ENCODE measurements at places on chromosomes 7 and 10.

- DNase-seq = no peak
Observed at GRCh38 chr7:44269417-44269816, 56.0 kb downstream of the CAMK2B start.

- DNase-seq = peak; percentile 66
Observed at GRCh38 chr7:29319719-29320521, 125.3 kb downstream of the CHN2 start.

DNA sequence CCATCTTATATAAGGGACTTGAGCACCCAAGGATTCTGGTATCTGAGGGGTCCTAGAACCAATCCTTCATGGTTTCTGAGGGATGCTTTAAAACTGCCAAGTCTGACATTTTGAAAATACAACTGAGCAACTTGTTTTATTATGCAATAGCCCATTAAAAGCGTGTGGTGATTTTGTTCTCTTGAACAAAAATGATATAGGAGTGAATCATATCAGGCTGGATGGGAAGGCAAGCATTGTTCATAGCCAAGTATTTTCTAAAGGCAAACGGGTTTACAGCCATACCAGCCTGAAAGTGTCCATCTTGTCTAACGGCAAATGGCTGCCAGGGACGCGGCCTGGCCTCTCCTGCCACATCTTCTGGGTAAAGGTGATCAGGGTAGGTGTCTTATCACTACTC lies 23.4 kb downstream of the RPP38 start:
- DNase-seq = peak; percentile 5

DNA sequence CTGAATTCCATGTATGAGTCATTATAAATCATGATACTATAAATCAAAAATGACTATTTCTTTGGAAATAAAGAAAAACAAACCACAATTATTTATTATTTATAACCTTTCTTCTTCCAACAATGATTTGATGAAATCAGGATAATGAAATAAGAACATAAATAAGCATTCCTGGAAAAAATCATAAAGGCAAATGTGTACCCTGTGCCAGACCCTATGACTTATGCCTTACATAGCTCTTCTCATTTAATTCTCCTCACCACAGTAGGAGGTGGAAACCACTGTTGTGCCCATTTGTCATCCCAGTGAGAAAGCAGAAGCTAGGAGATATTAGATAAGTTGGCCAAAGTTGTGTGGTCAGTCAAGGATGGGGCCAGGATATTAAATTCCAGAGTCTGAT lies 255.1 kb downstream of the DOCK4 start:
- DNase-seq = no peak

GRCh38 chr7:17041324-17041723 lies 159.5 kb upstream of the AGR3 start:
- DNase-seq = peak; percentile 85

DNA sequence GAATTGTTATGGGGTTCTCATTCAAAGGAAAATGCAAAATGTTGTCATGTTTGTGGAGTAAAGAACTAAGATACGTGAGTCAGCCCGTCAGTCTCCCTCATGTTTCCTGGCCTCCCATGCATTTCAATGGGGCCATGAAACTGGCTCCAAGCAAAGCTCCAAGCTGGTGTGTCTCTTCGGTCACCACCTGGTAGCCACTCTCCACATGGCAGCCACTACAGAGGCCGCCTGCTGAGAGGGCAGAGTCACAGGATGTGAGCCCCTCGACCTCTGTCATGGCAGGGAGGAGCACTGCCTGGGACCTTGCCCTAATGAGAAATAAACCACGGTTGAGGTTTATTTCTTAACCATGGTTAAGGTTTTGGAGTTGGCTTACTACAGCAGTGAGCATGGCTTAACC lies 62.6 kb downstream of the AOC1 start:
- no peak for DNase-seq

- peak; percentile 57 for DNase-seq
Observed at GRCh38 chr7:136009488-136010079, 32.4 kb upstream of the MTPN start.

DNA sequence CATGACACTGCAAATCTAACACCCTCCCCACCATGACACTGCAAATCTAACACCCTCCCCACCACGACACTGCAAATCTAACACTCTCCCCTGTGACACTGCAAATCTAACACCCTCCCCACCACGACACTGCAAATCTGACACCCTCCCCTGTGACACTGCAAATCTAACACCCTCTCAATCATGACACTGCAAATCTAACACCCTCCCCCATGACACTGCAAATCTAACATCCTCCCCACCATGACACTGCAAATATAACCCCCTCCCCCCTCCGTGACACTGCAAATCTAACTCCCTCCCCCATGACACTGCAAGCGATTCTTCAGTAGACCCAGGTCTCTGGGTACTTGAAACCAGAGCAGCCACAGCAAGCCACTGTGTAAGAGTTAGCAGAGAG lies 604.4 kb downstream of the DNAJB6 start:
- DNase-seq = no peak

- DNase-seq = no peak
Observed at GRCh38 chr7:129423700-129424410, 10.4 kb upstream of the STRIP2 start.

DNA sequence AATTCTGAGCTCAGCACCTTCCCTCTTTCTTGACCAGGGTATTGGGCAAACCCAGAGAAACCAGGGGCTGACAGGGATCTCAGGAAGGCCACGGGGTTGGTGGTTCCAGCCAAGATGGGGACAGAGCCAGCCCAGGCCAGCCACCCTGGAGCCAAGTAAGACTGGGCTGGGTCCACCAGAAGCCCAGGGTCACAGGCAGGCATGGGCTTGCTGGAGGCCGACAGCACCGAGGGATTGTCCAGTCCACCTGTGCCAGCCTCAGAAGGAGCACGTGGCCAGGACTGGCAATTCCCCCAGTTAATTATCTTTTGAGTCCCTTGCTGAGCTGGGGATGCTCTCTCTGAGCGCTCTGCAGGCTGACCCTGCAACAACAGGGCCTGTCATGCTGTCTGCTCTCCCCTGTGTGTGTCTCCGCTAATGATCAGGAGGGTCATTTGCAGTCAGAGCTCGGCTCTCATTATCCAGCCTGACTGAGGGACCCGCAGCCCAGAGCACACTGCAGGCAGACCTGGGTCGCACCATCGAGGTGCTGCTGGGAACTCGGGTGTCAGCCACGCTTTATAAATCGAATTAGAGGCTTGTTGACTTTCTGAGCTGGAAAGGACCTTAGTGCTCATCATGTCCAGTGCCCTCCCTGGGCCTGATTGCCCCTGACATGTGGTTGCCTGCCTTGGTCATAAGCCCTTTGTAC lies 69.5 kb upstream of the PPIF start:
- no peak for DNase-seq

GRCh38 chr7:85796956-85797355 lies 610.1 kb upstream of the SEMA3D start:
- DNase-seq = no peak

- DNase-seq = peak; percentile 50
Observed at GRCh38 chr10:126110489-126111180, 214.3 kb downstream of the FANK1 start.

- DNase-seq = no peak
Observed at GRCh38 chr7:45670717-45671116, 96.5 kb downstream of the ADCY1 start.

- no peak for DNase-seq
Observed at GRCh38 chr10:118592675-118593330, 2.6 kb downstream of the PRLHR start.

DNA sequence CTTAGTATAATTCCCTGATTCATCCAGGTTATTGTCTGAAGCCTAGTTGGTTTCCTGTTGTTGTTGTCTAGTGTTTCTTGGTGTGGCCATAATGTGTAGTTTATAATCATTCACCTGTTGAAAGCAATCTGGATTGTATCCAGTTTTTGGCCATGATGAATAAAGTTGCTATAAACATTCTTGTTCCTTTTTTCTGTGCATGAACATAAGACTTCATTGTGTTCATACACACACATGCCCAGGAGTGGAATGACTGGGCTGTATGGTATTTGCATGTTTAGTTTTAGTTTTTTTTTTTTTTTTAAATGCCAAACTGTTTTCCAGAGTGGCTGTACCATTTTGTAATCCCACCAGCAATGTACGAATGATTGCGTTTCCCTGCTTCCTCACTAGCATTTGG lies 349.8 kb downstream of the SDK1 start:
- no peak for DNase-seq

DNA sequence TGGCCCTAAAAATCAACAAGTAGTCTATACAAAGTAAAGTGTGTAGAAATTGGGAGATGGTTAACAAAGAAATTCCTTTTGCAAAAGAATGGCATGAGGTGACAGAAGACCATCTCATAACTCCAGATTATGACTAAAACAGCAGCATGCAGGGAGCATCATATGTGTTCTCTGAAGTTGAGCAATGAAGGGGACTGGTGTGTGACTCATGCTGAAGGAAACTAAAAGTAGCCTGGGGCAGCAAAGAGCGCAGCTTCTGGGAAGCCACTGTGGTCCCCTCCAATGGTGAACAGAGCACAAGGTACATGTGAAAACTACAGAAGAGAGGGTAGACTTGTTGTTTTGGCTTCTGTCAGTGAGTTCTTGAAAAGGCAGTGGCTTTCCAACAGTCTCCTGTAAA lies 133.4 kb downstream of the MACC1 start:
- DNase-seq = peak; percentile 43

DNA sequence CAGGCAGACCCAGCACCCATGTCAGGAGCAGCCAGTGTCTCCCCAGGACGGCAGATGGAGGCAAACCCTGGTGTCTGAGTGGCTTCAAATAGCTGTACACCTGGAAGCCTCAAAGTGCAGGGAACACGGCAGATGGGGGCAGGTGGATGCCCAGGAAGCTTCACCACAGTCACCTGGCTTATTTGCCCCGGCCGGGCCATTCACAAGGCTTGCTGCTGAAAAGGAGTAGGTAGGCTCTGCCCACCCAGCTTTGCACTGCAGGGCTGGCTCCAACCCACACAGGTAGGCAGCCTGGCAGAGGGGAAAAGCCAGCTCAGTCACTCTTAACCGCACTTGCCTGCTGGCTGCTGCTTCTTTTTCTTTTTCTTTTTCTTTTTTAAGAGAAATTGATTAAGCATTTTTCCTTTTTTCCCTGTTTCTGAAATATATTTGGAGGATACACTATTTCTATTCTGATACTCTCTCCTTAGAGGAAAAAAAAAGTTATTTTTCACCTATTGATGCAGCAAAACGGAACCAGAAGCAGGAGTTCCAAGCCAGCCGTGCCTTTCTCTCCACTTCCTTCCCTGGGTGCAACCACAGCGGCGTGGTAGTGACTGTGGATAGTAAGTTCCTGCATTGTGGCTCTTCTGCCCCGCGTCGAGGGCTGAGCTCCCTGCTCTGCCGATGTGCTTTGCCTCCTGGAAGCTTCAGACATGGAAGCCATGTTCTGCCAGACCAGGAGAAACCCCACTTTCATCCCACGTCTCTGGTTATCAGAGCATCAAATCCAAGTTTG lies 118.3 kb downstream of the KLF6 start:
- no peak for DNase-seq

- no peak for DNase-seq
Observed at GRCh38 chr7:138396251-138397070, 63.6 kb upstream of the TRIM24 start.

- no peak for DNase-seq
Observed at GRCh38 chr7:122416336-122416735, 111.8 kb upstream of the FEZF1 start.

DNA sequence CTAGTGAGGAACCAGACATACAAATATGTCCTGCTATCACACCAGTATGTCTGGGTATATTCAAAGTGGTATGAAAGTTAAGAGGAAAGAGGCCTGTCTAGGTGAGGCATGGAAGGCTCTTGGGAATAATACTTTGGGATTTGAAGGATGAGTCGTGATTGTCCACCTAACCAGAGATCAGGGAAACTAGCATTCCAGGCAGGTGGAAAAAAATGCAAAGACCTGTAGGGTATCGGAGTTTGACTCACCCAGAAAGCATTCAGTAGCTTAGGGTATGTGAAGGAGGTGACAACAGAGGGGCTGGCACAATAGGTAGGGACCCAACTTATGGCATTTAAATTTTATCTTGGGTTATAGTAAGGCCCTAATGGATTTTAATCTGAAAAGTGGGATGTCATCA lies 950 bp upstream of the GCC1 start:
- DNase-seq = no peak

GRCh38 chr7:22586786-22587140 lies 86.8 kb upstream of the STEAP1B start:
- peak; percentile 67 for DNase-seq

DNA sequence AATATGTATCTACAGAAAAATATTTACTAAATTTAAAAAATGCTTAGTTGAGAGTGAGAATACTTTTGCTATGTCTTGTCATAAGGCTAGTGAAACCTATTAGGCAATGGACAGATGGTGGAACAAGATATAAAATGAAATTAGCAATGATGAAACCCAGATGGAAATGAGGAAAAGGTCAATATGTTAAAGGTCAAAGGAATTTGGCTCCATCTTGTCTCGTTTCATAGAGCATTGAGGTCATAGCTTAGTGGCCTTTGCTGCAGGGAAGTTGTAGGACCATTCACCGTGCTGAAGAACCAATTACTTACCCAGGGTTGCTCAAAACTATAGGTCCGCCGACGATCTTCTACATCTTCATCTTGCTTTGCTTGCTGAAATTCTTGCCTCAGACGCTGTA lies 683.9 kb downstream of the PARD3 start:
- DNase-seq = no peak

DNA sequence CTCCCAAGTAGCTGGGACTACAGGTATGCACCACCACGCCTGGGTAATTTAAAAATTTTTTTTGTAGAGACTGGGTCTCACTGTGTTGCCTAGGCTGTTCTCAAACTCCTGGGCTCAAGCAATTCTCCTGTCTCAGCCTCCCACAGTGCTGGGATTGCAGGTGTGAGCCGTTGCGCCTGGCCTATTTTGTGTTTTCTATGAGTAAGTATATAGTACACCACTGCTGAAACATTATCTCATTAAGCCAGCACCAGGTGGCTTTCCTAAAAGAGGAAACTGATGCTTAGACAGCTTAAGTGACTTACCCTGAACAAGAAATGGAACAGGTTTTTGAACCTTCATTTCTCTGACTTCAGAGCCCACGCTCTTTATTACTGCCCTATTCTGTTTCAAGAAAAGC lies 7.8 kb upstream of the PTPN12 start:
- DNase-seq = no peak

DNA sequence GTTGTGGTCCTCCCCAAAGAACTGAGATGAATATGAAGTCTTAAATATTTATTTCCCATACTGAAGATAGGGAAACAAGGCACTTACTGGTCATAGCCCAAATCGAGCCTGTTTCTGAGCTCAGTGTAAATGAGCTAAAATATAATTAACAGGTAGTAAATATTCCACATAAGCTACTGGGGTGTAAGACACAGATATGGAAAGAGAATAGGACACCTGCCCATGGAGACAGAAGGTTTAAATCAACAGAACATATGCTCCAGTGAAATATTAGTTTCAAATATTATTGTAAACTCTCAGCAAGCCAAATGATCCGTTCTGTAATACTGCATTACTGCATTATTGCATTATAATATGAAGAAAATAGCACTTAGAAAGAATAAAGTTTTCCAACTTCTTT lies 537.9 kb downstream of the ANKRD7 start:
- DNase-seq = no peak

GRCh38 chr10:13402021-13402420 lies 53.9 kb upstream of the SEPHS1 start:
- no peak for DNase-seq

All from fibroblast of skin of scalp (primary cell).